Adrenal gland (tissue), 19 donors: ENCODE measurements at places on chromosomes 13 and 19. TPM values are rescaled to one million over a fixed set of nuclear protein-coding genes. Genes with fewer than 3 reads are reported as not detected.
A peak's percentile ranks its signal among the peaks of the same experiment; 100 is the strongest.

MCEMP1 gene
- 0.29 TPM for total RNA-seq

ADAMTSL5 gene
- 0.61 TPM for total RNA-seq

GRCh38 chr13:73089213-73089612, 30.4 kb downstream of the KLF5 start:
- no peaks in the 10 kb centered on the region for H3K36me3 ChIP-seq
- no peaks in the 10 kb centered on the region for H3K4me1 ChIP-seq
- H3K27ac ChIP-seq: no peak overlapping the region
- H3K4me3 ChIP-seq: no peak overlapping the region

GRCh38 chr13:82758044-82758443, 1124.2 kb downstream of the SLITRK1 start:
- no peak overlapping the region for H3K4me3 ChIP-seq
- no peaks in the 10 kb centered on the region for H3K4me1 ChIP-seq
- DNase-seq: peak; percentile 3
- H3K27me3 ChIP-seq: no peaks in the 10 kb centered on the region
- H3K27ac ChIP-seq: no peak overlapping the region

DNA sequence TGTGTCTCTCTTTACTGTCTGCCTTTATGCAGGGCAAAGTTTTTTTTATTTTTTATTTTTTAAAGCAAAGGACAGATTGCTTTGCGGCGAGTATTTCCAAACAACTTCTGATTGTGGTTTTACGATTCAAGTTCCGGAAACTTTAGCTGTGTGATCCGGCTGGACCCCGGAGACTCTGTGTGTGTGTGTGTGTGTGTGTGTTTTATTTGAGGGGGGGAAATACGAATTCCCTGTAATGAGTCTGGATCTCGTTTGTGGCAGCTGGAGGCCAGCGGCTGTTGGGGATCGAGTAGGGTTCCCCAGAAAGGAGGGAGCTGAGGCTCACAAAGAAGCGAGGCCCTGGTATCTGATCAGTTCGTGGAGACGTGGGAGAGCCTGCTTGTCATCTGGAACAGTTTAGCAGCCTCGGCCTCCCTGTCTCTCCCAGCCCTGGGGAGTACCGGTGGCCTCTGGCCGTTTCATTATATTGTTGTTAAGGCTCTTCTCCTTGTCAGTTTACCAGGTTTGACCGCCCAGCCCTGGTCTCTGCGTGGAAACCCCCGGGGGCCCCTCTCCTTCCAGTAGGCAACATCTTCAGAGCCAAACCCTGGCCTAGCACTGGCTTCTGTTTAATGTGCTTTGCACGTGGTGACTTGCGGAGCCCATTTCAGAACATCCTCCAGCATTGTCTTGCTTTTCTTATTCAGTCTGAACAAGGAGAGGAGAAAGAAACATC, 1.3 kb downstream of the FARP1 start:
- no peaks in the 10 kb centered on the region for H3K36me3 ChIP-seq
- H3K27me3 ChIP-seq: no peaks in the 10 kb centered on the region
- peaks cover 26% of the 10 kb centered on the region for H3K4me1 ChIP-seq
- no peak for DNase-seq

DNA sequence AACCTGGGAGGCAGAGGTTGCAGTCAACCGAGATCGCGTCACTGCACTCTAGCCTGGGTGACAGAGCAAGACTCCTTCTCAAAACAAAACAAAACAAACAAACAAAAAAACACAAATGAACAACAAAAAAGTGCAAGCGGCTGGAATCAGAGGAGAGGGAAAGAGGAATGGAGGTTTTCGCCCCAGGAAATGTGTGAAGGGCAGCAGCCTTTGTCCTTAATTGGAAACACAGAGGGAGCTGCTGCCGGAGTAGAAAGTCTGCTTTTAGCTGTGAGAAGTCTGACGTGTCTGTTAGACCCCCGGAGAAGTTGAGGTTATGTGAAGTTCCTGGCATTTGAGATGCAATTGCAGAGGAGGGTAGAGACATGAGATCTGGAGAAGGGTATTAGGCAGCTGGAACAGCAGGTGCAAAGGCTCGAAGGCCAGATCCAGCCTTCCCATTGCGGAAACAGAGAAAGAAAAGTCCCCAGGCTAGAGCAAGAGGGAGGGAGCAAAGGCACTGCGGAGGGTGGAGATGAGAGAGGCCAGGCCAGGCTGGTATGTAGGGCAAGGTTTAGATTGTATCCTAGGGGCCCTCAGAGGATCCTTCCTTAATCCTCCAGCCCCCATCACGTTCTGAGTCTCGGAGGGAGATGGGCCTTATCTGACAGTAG, 473 bp downstream of the TMIGD2 start:
- H3K27me3 ChIP-seq: peaks cover 8% of the 10 kb centered on the region
- H3K36me3 ChIP-seq: no peaks in the 10 kb centered on the region
- no peaks in the 10 kb centered on the region for H3K4me1 ChIP-seq
- H3K4me3 ChIP-seq: no peak overlapping the region

DNA sequence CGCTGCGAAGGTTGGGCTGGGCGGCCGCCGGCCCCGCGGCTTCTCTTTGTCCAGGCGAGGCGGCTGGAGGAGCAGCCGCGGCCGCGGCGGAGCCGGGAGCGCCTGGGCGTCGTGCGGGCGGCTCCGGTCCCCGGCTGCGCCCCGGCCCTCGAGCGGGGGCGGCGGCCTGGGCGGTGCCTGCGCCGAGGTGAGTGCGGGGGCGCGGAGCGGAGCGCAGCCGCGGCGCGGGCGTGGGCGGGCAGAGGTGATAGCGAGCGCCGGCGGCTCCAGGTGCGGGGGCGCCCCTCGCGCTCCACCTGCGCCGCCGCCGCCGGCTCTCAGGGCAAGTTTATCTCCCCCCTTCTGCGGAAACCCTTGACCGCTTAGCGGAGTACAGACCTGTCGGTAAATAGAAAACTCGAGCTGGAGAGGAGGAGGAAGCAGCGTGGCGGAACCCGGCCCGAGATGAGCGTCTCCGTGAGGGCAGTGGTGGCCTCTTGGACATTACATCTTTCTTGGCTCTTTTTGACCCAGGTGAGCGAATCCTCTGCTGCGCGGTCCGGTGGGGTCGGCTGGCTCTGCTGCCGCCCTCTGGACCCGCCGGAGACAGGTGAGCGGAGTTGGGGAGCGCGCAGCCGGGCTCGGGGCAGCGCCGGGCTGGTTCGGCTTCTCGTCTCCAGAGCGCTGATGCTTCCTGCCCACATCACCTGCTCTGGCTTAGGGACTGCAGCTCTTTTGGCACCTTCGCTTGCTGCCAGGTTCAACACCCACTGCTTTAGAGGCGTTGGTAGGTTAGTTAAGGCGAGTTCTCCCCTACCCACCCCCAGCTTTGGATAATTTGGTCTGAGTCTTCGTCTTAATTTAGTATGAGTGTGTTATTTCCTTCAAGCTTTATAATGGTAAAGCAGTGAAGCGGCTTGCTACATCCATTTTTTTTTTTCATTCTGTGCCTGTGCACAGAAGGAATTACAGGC, at the start of gene MTUS2:
MTUS2 (plus strand) TSS at position 241 of the 953 bp plus-strand sequence.
- no peaks in the 10 kb centered on the region for H3K36me3 ChIP-seq
- H3K4me1 ChIP-seq: no peaks in the 10 kb centered on the region
- peaks cover 31% of the 10 kb centered on the region for H3K27me3 ChIP-seq
- DNase-seq: no peak
- H3K4me3 ChIP-seq: peak within 1 kb of the TSS; percentile 41
- H3K27ac ChIP-seq: no peak within 1 kb of the TSS

GRCh38 chr19:46610851-46611770, 10.0 kb downstream of the CALM3 start:
- no peaks in the 10 kb centered on the region for H3K27me3 ChIP-seq
- no peak overlapping the region for H3K27ac ChIP-seq
- DNase-seq: no peak
- peaks cover 7% of the 10 kb centered on the region for H3K4me1 ChIP-seq
- no peak overlapping the region for H3K4me3 ChIP-seq

DNA sequence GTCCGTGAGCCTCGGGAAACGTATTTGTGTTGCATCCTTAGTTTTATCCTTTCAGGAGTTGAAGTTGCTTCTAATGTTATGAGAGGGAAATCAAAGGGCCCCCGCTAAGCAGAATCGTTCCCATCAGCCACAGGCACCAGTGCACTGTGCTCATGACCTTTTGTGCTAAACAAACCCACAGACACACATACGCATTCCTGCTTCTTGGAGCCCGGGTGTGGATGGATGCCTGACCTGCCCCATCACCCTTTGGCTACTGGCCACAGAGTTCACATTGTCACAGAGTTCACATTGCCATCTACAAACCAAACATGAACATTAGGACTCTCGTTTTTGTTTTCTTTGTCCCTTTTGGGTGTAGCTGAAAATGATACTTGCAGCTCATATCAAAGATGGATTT, 47.2 kb downstream of the CHST8 start:
- DNase-seq: no peak
- no peak overlapping the region for H3K27ac ChIP-seq
- no peaks in the 10 kb centered on the region for H3K27me3 ChIP-seq
- no peaks in the 10 kb centered on the region for H3K36me3 ChIP-seq
- H3K4me3 ChIP-seq: no peak overlapping the region

- no peaks in the 10 kb centered on the region for H3K4me1 ChIP-seq
- no peak overlapping the region for H3K4me3 ChIP-seq
- H3K27ac ChIP-seq: no peak overlapping the region
- no peaks in the 10 kb centered on the region for H3K27me3 ChIP-seq
Observed at GRCh38 chr19:39223703-39224279, 19.7 kb upstream of the SYCN start.

DNA sequence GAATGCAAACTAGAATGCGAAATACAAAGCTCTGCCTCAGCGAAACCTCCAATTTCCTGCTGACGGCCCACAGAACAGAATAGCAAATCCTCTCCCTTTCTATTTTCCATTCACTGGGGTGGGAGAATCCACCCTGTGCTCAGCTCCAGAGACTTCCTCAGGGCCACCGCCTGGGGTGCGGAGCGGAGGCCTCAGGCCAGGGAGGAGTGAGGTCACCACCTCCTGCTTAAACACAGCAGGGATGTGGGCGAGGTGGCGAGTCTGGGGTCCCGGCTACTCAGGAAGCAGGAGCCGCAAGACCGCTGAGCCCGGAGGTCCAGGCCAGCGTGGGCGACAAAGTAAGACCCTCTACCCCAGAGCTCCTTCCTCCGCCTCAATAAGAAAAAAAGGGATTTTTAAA, 666 bp upstream of the ZNF320 start:
- no peak for DNase-seq
- H3K4me3 ChIP-seq: no peak overlapping the region
- peaks cover 3% of the 10 kb centered on the region for H3K36me3 ChIP-seq
- peaks cover 10% of the 10 kb centered on the region for H3K4me1 ChIP-seq

GRCh38 chr19:34577531-34578101, 96.1 kb downstream of the WTIP start:
- H3K27me3 ChIP-seq: no peaks in the 10 kb centered on the region
- no peak for DNase-seq
- no peak overlapping the region for H3K27ac ChIP-seq
- no peaks in the 10 kb centered on the region for H3K36me3 ChIP-seq
- H3K4me1 ChIP-seq: no peaks in the 10 kb centered on the region
